ENCODE measurements at places on chromosomes 2 and 18.

DNA sequence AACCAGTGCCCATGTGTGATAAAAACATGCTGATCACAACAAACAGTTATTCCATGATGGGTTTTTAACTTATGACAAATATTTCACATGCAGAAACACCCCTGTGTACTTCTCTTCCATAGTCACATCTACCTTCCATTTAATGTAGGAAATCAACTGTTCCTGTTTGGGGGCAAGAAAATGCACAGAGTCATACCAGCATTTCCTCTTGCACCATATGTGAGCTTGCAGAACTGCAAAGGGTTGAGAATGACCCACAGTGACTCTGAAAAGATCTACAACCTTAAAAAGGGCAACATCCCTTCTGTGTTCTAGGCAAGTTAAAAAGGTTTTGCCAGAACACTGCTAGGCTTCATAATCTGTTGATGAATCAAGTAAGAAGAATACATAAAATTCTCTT is 9.9 kb downstream of the BMP10 start:
- DNase-seq: no peak

DNA sequence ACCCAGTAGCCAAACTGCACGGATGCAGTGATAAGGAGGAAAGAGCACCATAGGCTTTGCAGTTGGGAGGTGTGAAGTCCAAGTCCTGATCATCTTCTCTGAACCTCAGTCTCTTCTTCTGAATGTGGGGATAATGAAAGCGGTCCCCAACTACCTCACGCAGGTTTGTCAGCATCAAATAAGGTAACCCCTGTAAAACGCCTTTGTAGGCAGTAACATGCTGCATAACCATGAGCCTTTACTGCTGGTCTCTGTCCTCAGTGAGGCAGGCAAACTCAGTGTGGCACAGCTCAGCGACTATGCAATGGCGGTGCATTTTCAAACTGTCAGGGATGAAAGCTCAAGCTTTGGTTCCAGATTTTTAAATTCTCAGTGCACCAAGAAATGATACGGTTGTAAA is 46.1 kb downstream of the DNMT3A start:
- DNase-seq: no peak

- DNase-seq: no peak
Observed at GRCh38 chr2:219125225-219125885, 35.3 kb downstream of the NHEJ1 start.

GRCh38 chr2:210655229-210655975 is 99.0 kb downstream of the CPS1 start:
- DNase-seq: no peak

DNA sequence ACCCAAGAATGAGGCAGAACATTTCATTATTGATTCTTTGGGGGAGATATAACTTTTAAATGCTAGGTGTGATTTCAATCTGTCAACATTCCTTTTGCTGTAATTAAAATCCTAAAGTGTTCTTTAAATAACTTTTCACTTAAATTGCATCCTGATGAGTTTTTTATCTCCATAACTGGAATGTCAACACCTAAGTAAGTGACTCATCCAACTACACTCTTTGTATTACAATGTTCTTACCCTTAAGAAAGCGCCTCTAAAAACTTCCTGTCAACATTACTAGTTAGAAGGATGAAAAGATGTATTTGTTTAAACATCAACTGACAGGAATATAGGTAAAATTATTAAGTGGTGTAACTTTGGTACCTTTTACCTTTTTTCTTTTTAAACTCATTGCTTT is 1657.0 kb downstream of the LRP1B start:
- DNase-seq: no peak

GRCh38 chr18:68316636-68317035 is 398.3 kb downstream of the TMX3 start:
- no peak for DNase-seq

GRCh38 chr2:136225950-136226835 is 108.2 kb upstream of the CXCR4 start:
- peak; percentile 54 for DNase-seq

GRCh38 chr2:176112375-176113302 is 3.9 kb upstream of the HOXD10 start:
- DNase-seq: no peak

GRCh38 chr2:144438801-144439631 is 80.9 kb downstream of the ZEB2 start:
- no peak for DNase-seq

DNA sequence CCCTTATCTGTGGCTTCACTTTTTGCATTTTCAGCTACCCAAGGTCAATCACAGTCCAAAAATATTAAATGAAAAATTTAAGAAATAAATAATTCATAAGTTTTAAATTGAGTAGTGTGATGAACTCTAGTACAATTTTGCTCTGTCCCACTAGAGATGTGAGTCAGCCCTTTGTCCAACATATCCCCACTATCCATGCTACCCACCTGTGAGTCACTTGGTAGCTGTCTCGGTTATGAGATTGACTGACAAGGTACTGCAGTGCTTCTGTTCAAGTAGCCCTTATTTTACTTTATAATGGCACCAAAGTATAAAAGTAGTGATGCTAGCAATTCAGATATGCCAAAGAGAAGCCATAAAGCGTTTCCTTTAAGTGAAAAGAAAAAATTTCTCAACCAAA is 28.8 kb downstream of the ADCY3 start:
- no peak for DNase-seq

DNA sequence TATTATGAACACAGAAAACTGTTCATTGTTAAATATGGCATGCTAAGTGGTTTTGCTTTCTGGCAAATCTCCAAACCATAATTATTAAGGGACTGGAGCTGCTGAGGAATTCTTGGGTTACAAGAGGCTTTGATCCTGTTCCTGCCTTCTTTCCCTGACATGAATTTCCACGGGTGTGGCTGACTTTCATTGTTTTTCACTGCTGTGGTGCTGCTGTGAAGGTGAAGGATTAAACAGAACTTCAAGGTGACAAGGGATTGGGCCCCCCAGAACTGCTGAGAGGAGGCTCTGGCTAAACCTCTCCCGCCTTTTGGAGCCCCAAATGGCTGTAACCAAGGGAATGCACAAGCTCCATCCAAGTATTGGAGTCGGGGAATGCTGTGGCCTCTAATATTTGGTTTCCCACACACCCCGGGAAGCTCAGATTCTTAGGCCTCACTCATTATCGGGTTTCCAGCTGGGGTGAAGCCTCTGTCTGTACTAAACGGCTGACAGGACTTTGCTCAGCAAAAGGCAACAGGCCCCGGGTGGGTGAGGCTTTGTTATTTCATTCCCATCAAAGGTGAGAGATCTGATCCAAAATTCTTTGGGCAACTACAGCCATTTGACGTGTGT is 29.0 kb upstream of the ZFP36L2 start:
- DNase-seq: no peak

DNA sequence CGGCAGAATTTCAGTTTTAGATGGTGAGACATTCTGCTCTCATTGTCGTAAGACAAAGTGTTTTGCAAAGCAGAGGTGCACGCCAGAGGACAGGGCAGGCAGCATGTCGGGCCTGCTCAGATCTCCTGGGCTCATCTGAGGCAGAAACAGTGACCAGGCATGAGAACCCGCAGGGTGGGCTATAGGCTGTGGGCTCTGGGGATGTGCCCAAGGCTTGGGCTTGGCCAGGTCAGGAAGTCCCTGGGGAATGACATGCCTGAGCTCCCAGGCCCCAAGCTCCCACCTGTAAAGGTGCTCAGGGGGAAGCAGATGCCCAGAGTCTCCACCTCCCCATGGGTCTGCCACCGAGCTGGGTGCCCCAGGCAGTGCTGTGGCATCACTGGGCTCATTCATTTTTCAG is 35.3 kb downstream of the INHBB start:
- no peak for DNase-seq

Measured in activated CD8-positive, alpha-beta memory T cell treated with anti-CD3 and anti-CD28 coated beads, Interleukin-2, amount 10 ng/mL, durations not matched to agents 7 days and 5 days (primary cell).